Stimulated activated CD4-positive, alpha-beta T cell treated with anti-CD3 and anti-CD28 coated beads, Interleukin-2, amount 100 ng/mL, for 48 hours (primary cell): ENCODE measurements at places on chromosomes 4 and X.

DNA sequence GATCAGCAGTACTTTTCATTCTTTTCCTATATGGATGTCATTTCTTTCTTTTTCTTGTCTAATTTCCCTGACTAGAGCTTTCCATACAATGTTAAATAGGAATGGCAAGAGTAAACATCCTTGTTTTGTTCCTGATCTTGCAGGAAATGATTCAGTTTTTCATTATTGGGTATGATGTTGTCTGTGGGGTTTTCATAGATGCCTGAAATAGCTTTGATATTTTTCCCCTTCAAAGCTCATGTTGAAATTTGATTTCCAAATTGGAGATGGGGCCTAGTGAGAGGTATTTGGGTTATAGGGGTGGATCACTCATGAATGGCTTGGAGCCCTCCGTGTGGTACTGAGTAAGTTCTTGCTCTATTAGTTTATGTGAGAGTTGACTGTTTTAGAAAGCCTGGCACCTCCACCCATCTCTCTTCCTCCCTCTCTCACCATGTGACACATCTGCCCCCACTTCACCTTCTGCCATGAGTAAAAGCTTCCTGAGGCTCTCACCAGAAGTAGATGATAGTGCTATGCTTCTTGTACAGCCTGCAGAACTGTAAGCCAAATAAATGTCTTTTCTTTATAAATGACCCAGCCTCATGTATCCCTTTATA, 22.3 kb upstream of the VSIG1 start:
- no peak for DNase-seq

DNA sequence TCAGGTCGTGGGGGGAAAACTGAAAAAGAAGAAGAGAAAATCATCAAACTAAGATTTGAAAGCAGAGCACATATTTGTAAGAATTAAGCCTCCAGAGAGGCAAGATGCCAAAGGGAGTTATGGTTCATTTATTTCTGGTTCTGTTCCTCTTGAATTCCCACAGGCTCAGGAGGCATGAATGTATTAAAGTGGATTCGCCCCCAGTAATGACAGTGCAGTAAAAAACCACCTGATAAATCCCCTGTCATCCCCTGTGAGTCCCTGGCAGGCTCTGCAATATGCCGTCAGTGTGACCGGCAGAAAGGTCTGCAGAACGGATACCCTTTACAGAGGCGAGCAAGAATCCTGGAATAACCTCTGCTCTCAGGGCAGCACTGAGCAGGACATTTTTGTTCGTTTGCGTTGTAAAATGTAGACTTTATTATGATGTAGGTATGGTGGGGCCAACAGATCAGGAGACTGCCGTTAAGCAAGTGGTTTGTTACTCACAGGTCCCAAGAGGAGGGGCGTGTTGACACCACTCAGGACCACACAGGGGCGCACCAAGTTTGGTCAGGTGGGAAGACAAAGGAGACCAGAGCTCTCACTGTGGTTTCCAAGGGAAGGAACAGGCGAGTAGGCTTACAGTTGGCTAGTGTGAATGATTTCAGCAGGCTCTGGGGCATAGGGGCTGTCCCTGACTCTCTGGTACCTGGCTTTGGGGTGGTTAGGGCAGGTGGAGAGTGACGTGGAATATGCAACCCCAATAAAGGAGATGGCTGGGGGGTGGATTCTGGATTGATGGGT, 75.3 kb downstream of the DHRSX start:
- DNase-seq: no peak

GRCh38 chr4:136392576-136392975, 1139.7 kb downstream of the PCDH18 start:
- no peak for DNase-seq

- no peak for DNase-seq
Observed at GRCh38 chr4:80732010-80732409, 298.5 kb upstream of the BMP3 start.

GRCh38 chrX:71604796-71605568, 13.3 kb downstream of the CXCR3 start:
- DNase-seq: no peak

DNA sequence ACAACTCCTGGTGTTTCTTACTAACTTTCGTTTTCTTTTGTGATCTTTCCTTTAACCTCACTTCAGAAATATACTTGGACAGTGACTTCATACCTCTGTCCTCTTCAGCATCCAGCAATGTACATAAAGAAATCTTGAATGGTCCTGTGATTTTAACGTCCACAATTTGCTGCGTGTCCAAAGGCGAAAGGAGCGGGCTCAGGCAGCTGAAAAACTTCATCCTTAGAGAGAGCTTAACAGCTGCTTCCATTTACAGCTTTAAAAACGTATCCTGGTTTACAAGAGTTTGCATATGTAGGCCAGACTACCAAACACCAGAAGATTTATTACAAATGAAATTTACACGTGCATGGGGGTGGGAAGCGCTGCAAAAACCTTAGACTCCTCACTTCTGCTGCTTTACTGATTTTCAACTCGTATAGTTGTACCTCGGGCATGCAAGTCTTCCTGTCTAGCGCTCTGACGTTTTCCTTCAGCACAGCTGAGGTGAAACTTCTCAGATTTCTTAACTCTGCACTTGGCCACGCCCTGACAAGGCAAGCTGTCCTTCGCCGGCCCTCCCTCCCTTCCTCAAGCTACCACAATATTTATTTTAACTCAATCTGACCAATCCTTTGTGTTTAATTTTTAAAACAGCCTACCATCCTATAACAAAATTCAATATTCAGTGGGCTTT, 406.4 kb downstream of the FAM47A start:
- DNase-seq: no peak

DNA sequence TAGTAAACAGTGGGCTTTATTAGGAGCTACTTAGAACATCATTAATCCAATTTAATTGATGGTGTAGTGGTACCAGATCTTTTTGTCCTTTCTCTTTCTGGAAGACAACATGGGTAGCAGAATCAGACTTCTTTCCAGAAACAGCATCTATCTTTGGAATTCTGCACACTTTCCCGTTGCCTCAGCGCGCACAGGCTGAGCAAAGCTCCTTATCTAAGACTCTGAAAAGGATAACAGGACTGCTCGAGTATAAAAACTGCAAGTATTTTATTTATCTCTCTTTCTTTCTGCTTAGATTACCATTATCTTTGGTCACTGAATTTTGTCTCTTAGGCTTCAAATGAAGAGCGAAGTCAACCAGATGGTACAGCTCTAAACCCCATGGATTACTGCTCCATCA, 191.7 kb downstream of the DHX15 start:
- DNase-seq: no peak

DNA sequence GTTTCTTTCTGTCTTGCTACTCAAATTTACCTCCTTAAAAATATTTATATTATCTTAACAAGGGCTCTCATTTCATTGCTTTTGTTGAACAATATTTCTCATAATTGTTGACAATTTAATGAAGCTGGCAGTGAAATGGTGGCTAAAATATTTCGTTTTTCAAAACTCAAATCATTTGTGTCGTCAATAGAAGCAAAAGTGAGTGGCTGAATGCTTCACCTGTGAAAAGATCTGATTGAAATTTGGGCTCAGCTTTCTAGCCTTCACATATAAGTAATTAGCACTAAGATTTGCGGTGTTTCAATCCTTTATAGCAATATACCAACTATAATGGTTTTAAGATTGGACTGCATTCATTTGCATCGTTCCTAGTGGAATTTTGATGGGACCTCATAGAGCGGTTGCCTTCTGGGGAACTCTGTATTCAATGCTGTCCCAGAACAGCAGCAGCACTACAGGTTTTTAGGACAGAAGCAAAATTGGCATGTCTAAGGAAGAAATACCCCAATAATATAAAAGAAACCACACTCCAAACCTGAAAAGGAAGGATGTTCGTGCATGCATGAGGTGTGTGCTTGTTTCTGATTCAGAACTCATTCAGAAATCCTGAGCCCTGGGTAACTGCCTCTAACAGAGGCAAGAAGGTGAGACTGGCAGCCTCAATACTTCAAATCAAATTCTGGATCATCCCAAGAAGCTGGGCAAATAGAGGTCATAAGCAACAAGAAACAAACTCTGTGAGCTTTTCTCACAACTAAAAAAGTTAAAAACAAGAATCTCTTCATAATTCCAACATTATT, 2.5 kb downstream of the CXCL1 start:
- no peak for DNase-seq

GRCh38 chr4:99863-100262, 24.4 kb upstream of the ZNF718 start:
- DNase-seq: no peak

GRCh38 chr4:150583287-150584110, 1.5 kb downstream of the MAB21L2 start:
- no peak for DNase-seq

DNA sequence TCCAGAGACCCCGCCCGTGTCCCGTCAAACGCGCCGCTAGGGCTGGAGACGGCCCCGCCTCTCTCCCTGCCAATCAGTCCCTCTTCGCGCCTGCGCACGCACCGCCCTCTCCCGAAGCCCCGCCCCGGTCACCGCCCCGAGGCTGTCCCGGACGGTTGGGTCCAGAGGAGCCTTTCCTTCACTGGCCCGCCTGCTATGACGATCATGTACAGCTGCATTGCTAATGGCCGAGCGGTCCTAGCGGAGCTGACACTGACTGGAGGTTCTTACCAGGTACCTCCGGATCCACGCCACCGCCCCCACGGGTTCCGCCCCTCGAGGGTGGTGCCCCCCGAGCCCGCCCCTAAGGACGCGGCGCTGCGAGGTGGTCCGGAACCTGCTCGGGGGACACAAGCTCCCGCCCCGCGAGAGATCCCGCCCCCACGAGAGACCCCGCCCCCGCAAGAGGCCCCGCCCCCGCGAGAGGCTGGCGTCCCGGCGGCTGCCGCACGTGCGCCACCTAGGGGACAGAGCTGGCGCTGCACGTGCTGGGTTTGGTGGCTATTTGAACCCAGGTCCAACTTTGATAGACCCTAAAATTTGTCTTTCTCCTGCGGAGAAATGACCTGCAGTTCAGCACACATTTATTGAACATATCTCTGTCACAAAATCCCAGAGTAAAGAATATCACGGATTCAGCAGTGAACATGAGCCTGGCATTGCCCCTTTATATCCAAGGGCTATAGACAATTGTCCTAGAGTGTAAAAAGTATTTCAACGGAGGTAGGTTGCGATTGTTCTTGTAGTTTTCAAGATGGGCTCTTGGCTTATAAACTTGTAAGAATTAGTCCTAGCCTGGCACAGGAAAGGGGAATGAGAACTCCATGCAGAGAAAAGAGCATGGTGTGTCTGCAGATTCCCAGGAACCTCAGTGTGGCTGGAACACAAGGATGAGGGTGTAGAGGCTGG, 88.7 kb downstream of the HNRNPD start:
- DNase-seq: peak; percentile 99

- DNase-seq: no peak
Observed at GRCh38 chr4:73741031-73741749, 821 bp downstream of the CXCL8 start.

DNA sequence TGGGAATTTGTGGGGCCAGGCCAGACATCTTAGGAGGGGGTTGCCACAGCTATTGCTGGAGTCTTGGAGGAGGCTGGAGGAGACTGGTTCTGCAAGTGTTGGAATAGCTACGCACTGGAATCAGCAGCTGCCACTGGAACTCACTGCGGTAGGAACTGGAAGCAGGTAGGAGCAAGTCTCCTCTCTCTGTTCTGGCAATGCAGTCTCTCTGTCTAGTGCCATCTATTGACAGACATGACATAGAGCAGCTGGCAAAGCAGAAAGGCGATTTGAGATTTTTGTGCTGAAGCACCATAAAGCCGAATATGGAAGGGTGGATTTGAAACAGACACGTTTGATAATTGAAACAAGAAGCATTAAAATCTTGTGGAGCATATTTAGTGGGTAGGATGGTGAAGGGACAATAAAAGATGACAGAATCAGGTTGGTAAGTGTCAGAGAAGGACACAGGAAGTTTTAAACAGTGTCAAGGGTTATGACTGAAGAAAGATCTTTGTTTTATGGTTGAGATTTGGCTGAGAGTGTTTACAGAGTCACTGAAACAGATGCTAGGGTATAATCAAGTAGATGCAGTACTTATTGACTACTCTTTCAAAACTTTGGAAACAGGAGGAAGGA, 23.5 kb upstream of the SYNPO2 start:
- no peak for DNase-seq

DNA sequence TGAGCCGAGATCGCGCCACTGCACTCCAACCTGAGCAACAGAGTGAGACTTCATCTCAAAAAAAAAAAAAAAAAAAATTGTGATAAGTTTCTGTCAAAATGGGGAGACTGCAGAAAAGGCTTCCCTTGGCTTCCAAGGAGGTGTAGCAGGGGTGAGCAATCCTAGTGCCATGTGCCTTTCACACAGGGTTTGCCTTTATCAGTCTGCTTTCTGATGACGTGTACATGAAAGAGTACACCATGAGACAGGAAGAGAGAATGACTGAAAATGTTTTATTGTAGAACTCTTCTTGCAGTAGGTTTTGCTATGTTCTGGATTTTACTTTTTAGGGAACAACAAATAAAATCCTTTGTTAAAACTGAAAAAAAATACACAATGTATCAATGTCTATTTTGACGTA, 23.4 kb upstream of the ZFP42 start:
- no peak for DNase-seq

DNA sequence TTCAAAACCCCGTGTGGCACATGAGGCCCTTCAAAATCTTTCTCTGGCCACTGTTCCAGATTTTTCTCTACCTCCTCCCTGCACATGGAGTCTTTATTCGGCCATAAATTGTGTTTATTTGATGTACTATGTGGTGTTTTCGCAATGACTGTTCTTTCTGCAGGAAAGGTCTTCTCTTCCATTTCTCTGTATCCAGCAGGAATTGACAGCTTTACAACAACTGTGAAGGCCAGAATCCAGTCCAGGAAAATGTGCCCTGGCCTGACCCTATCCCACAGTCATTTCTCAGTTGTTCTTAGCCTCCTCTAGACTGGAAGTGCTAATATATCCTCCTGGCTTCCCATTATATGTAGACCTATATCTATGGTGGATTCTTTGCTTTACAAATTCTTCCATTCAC, 191.4 kb downstream of the COL25A1 start:
- no peak for DNase-seq

DNA sequence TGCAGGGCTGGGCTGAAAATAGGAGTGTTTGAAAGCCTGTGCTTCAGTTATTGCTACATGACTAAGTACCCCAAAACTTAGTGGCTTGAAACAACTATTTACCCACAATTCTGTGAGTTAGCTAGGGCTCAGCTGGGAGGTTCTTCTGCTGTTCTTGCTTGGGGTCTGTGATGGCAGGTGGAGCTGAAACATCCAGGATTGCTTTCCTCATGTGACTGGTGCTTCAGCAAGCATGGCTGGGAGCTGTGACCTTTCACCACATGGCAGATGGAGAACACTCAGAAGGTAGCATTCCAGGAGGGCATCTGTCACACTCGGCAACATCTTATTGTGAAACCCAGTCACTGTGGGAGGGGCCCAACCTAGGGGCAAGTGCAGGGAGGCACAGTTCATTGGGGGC, 57.0 kb upstream of the TBC1D14 start:
- DNase-seq: no peak

- DNase-seq: no peak
Observed at GRCh38 chrX:1181170-1181569, 31.3 kb downstream of the CRLF2 start.

GRCh38 chrX:20951016-20951810, 423.0 kb upstream of the CNKSR2 start:
- DNase-seq: no peak

GRCh38 chrX:128929271-128930057, 593.8 kb downstream of the SMARCA1 start:
- no peak for DNase-seq

GRCh38 chr4:182619660-182620059, 297.5 kb downstream of the DCTD start:
- DNase-seq: no peak
